ENCODE measurements at places on chromosomes 7 and 10. TPM values are rescaled to one million over a fixed set of nuclear protein-coding genes. Genes with fewer than 3 reads are reported as not detected.

Gene INTS15
- total RNA-seq = 40.4 TPM

Gene SLK
- total RNA-seq = 31.2 TPM

Gene ITIH5
- not detected for total RNA-seq

Gene FLNC
- not detected for total RNA-seq

Gene GPR141
- total RNA-seq = 0.30 TPM

Gene PAXIP1
- total RNA-seq = 33.8 TPM

Gene NXPH1
- not detected for total RNA-seq

Gene SLC35G1
- total RNA-seq = 6.1 TPM

Gene ANKRD22
- total RNA-seq = not detected

Gene FAM24B
- 17.7 TPM for total RNA-seq

Gene CPED1
- not detected for total RNA-seq

Measured in activated CD8-positive, alpha-beta memory T cell treated with anti-CD3 and anti-CD28 coated beads, Interleukin-2, amount 10 ng/mL, durations not matched to agents 7 days and 5 days (primary cell).